ENCODE measurements at places on chromosomes 7 and 10.

- no peak for DNase-seq
These were observed 23.8 kb upstream of the UBE2D1 start for GRCh38 chr10:58311026-58311425.

- peak; percentile 64 for DNase-seq
These were observed 273.0 kb downstream of the ZMYND11 start for GRCh38 chr10:408236-408635.

- peak; percentile 88 for DNase-seq
These were observed 64.8 kb upstream of the DNAJB6 start for GRCh38 chr7:157271991-157272324.

- DNase-seq = no peak
These were observed 580.9 kb downstream of the GLRX3 start for GRCh38 chr10:130717083-130717482.

DNA sequence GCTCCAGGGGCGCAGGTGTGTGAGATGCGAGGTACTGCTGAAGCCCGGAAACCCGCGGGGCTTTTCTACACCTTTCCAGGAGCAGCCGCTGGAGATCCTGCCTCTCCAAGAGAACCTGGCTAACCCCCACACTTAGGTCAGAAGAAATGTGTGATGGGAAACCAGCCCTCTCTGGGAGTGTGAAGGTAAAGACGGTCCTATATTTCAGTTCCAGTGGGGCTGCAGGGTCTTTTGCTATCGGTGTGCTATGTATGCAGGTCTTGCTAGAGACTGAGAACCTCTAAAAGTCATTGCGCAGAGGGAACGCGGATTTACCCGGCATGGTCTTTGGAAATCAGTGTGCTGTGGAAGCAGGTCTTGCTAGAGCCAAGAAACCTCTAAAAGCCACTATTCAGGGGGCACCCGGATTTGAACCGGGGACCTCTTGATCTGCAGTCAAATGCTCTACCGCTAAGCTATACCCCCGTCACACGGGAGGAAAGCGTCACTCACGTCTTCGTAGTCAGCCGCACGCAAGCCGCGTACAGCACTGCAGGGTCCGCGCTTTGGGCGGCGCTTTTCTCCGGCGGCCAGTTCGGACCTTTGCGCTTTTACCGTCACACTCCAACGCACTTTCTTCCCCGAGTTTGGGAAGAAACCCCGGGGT lies 46.0 kb downstream of the ZNF777 start:
- peak; percentile 27 for DNase-seq

DNA sequence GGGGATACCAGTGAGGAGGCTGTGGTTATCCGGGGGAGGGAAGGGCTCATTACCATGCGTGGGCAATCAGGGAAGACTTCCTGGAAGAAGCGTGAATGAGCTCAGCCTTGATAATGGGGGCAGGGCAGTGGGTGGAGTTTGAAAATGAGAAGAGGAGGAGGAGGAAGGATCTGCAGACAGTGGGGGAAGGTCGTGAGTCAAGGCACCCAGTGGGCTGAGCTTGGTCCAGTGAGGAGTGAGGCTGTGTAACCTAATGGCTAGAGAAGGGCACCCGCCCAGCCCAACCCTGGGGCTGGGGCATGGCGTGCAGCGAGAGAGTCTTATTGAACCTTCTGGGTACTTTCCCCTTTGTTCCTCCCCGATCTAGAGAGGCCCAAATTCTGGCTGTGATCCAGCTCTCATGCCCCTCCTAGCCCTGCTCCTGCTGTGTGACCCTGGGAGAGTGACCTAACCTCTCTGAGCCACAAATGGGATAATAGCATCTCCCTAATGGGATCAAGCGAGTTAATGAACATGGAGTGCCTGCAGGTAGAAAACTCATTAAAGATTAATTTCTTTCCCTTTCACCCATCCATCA lies 31.5 kb downstream of the CLIP2 start:
- no peak for DNase-seq

GRCh38 chr10:129704225-129704624 lies 237.2 kb downstream of the MGMT start:
- DNase-seq = no peak

GRCh38 chr7:148461392-148462179 lies 129.0 kb upstream of the C7orf33 start:
- DNase-seq = no peak

DNA sequence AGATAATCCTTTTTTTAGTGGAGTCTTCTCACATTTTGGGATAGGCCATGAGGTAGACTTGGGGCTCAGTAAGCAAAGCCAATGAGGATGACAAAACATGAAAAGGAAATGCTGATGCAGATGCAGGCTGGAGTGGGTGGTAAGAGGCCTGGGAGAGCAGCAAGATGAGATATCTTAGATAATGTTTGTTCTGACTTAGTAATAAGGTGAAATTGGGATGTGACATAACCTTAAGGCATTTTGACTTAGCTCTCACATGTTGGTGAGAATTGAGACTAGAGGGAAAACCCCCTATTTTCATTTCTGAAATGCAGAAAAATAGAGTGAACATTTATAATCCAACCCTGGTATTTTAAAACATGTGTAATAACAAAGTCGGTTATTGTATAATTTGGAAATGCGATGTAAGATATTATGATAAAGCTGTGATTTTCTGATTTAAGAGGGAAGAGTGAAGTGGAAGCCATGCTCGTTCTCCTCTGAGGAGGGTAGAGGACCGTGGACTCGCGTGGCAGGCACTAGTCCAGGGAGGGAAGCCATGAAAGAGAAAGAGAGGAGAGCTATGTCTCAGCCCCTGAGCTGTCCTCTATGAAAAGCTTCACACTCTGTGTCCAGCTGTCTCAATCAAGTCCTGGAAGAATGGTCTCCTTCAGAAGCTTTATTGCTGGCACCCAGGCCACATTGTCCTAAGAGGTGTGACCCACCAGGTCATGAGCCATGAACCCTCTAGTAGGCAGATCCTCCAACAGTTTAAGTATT lies 57.3 kb downstream of the ST7 start:
- DNase-seq = no peak

DNA sequence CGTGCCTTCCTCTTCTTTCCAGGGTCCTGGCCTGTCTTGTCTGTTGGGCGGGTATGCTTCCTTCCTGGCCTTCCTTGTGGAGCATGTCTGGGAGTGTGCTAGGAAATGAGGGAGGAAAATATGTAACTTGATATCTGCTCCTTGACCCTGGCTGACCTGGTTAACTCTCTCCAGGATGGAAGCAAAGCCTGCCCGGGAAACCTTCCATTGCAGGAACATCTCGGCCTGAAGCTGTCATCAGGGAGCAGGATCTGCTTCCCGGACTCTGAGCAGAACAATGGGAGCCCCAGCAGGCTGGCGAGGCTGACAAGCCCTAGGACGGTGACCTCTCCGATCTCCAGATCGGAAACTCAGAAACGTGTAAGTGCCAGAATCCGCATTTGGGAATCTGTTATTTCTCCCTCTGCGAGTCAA lies 340.3 kb downstream of the FRMD4A start:
- no peak for DNase-seq

DNA sequence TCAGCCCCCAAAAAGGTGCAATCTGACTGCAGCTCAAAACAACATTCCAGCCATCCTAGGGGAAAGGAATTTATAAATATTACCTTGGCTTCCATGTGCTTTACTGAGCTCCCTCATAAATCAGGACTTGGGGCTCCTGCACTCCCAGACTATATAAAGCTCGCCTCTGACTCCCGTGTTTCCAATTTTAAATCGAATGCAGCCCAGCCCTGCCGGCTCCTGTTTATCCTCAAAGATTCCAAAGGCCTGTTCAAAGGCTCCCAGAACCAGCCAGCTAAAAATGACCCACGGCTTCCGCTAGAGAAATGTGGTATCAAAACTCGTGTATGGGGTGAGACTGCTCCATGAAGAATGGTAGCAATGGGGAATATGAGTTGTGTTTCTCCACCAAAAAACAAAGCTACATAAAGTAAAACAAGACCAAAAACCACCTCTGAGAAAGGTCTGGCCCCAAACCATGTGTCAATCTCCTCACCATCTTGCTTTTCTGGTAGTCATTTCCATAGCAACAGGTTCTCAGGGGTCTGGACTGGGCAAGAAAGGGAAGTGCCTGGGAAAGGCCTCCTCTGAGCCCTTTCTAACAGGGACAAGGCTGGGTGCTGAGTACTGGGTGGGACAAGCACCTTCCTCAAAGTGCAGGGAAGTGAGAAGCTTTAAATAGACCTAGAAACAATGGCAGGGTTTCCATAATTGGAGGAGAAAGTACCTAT lies 5.1 kb downstream of the CALML3 start:
- DNase-seq = no peak

DNA sequence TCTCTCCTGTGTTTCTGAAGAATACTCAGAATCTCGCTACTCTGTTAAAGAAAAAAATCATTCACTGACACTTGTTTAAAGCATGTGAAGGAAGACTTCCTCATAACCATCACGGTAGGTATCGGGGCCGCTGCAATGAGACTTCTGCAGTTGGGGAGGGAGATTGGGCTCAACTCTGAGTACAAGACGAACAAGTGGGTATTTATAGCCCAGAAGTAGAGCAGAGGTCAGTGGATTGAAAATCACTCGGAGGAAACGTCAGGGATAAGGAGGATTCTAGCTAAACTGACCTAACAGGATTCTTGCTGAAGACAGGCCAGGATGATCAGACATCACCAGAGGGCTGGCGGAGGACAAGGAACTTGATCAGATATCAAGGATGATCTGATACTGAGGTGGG lies 33.3 kb downstream of the ITPRIP start:
- no peak for DNase-seq

DNA sequence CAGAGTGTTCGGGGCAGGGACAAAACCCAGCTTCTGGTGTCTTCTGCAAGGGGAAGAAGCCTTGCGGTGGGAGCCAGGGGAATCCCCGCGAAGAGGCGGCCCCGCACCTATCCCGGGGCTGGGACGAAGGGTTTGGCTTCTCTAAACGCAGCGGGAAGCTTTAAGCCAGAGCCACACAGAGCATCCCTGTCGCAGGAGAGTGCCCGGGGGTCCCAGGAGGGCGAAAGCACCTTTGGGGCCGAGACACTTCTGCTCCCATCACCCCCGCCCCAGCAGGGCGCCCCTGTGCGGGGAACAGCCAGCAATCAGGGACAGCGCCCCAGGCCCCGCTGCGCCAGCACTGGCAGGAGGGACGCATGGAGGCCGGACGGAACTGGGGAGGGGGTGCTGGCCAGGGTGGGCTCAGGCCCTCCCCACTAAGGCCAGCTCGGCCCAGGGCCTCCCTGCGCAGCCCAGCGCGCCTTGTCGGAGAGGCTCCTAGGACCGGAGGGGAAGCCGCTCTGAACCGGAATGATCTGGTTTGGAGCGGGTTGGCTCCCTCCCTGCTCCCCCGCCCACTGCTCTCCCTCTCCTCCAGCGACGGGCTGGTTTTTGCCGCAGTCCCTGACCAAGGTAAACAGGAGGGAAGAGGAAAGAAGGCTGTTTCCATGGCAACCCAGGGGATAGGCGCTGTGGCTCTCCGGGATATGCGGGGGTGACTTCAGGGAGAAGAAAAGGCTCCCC lies 63.9 kb downstream of the TMEM209 start:
- DNase-seq = no peak

DNA sequence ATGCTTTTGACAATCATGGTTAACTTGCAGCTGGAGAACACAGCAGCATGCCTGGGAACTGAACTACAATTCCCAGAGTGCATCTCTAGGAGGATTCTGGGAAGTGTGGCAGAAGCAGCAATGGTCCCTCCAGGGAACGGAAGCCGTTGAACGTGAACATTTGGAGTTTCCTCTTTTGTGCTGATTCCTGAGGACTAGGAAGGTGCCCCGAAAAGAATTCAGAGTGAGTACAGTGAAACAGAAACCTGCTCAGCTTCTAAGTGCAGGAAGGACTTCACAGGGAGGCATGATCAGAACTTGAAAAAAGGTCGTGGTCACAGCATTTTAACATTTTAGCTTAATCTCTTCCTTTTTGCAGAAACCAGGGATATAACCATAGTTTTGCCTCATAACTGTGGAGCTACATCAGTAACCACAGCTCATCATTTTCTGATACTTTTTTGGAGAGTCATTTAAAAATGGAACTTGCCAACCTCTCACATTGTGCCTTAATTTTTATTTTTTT lies at the start of gene NUDT13:
NUDT13 (plus strand) TSS at position 111 of the 505 bp plus-strand sequence. CDS start 3,911 bp downstream, outside the sequence.
- DNase-seq = no peak

GRCh38 chr7:84249656-84250055 lies 55.1 kb upstream of the SEMA3A start:
- no peak for DNase-seq

- no peak for DNase-seq
These were observed 17.0 kb downstream of the TRPV5 start for GRCh38 chr7:142916508-142916907.

- peak; percentile 12 for DNase-seq
These were observed 58.9 kb downstream of the SH2D4B start for GRCh38 chr10:80596391-80597257.
